Umbilical cord (tissue), 2 donors: ENCODE measurements at places on chromosomes 1 and 21.
A peak's percentile ranks its signal among the peaks of the same experiment; 100 is the strongest.

DNA sequence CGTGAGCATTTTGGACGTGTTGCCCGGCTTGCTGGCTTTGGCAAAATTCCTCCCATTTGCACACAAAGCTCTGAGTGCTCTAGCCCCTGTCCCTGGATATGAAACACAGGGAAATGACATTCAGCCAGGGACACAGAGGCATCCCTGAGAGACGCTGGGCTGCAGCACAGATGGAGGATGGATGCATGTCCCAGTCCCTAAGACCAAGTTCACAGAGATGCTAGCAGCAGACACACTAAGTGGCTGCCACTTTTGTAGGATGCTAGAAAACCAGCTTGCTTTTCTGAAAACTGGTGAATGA lies 12.5 kb downstream of the ACTRT2 start:
- no peak for DNase-seq

DNA sequence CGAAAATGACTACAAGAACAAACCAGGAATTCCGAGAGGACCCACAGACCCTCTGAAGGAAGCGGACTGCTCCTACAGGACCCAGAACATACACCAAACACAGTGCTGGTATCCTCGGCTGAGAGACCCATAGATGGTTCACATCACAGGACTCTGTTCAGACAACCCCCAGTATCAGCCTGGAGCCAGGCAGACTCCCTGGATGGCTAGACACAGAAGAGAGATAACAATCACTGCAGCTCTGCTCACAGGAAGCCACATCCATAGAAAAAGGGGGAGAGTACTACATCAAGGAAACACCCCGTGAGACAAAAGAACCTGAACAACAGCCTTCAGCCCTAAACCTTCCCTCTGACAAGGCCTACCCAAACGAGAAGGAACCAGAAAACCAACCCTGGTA lies 434.0 kb upstream of the NR5A2 start:
- DNase-seq, result no peak

DNA sequence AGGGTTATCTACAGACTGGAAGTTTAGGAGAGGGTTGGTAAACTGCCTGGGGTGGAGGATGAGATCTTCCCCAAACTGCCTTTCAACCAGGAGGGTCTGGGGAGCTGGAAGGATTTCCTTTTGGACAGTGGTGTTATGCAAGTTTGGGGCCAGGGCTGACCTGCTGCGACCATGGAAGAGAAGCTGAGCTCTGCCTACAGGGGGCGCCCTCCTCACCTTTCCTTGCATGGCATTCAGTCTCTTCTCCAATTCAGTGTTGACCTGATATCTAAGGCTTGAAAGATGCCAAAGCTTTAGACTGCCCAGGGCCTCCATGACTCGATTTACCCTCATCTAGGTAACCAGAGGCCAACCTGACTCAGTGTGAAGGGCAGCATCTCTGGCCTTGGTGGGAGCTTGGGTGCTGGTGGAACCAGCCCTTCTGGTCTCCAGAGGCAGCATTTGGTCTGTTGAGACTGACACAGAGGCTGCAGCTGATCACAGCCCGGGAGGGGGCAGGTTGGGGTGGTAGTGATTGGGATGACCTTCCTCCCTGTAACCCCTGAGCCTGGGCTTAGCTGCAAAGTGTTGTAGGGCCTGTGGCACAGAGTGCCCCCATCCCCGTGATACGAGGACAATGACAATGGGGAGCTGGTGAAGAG lies 170.0 kb downstream of the GRIK3 start:
- DNase-seq, result no peak

DNA sequence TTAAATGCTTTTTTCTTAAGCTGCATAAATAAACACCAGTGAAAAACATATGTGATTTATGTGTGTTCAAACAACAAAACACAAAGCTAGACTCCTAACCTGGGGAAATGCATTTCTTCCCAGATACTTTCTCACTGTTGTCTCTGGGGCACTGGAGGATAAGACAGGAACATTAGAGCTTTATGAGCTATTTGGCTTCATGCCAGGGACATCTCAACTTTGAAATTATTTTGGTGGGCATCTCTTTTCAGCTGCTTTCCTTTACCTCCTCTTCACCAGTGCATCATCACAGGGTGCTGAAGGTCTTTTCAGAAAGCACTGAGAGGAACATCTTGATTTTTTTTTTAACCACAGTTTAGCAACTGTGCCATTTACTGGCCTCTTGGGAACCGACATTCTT lies 212.9 kb downstream of the DNM3 start:
- DNase-seq, result peak; percentile 57

DNA sequence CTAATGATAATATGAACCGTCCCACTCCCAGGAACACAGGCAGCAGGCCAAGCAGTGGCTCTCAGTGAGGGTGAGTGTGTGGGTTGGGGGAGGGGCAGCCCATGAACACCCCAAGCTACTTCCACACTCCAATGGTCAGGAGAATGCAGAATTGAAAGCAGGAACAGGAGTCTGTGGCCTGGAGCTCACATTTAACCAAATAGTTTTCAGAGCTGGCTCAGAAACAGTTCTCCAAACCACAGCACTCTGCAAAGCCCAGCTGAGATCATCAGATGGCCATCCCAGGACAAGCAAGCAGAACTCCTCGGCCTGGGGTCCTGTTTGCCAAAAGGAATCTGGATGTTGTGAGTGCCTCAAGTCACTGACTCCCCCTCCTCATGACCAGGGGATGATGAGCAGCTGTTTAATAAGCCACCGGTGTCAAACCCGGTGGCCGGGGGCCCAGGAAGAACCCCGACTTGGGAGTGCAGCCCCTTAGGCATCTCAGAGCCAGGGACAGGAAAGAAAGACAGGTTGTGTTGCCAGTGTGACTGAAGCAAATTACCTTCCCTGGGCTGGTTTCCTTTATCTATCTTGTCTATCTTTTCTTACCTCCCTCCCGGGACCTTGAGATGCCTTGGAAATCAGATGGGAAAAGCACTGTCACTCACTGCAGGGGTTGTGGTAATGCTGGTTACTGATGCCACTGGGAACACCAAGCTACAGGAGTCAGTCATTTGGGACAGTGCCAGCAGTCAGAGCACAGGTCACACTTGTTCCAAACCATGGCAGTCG lies 20.4 kb downstream of the DEGS1 start:
- peak; percentile 58 for DNase-seq

GRCh38 chr21:34023691-34024373 lies 49.5 kb upstream of the MRPS6 start:
- no peak for DNase-seq
